Activated T-helper 2 cell treated with anti-CD3 and anti-CD28 coated beads, Interferon-gamma antibody, Interleukin-2, Interleukin-4, amounts not matched to agents 10 μg/mL and 5 μg/mL and 100 μg/mL, durations not matched to agents 14 hours and 24 hours and 36 hours (primary cell): ENCODE measurements at places on chromosomes 16 and 17. TPM values are rescaled to one million over a fixed set of nuclear protein-coding genes. Genes with fewer than 3 reads are reported as not detected.

Gene GFOD2
- total RNA-seq, result 17.0 and 18.3 TPM in 2 replicates

Gene NGFR
- 0.14 and 0.18 TPM in 2 replicates for total RNA-seq

Gene GUCY2D
- not detected in 2 replicates for total RNA-seq

Gene TRIM25
- total RNA-seq, result 76.5 and 85.9 TPM in 2 replicates

Gene SLC9A5
- 5.1 and 6.4 TPM in 2 replicates for total RNA-seq

Gene SLC4A1
- not detected in 2 replicates for total RNA-seq

Gene GDPD3
- 6.4 and 7.7 TPM in 2 replicates for total RNA-seq

Gene PDIA2
- total RNA-seq, result not detected in 2 replicates

Gene PITPNM3
- total RNA-seq, result 0.52 and 1.1 TPM in 2 replicates

Gene ACSM2B
- 2.3 and 2.6 TPM in 2 replicates for total RNA-seq

Gene HBQ1
- total RNA-seq, result 0.39 and 0.62 TPM in 2 replicates

Gene CD300H
- total RNA-seq, result not detected in 2 replicates

Gene MYH4
- not detected in 2 replicates for total RNA-seq

Gene PDILT
- total RNA-seq, result 0.07 TPM in 1 of 2 replicates, not detected in the other

Gene SPAG7
- total RNA-seq, result 66.5 and 70.4 TPM in 2 replicates

Gene DRC3
- total RNA-seq, result not detected in 2 replicates

Gene MRPL10
- 52.2 and 54.1 TPM in 2 replicates for total RNA-seq

Gene AATK
- total RNA-seq, result 0.48 and 0.89 TPM in 2 replicates

Gene GNPTG
- 21.3 and 24.1 TPM in 2 replicates for total RNA-seq

Gene CCL8
- not detected in 2 replicates for total RNA-seq

Gene CDRT15L2
- total RNA-seq, result not detected in 2 replicates

Gene UNKL
- total RNA-seq, result 36.3 and 44.6 TPM in 2 replicates

Gene MT1F
- 6.4 and 8.0 TPM in 2 replicates for total RNA-seq

Gene SLC39A11
- total RNA-seq, result 20.2 and 25.2 TPM in 2 replicates

Gene SLC35G6
- total RNA-seq, result not detected in 2 replicates

Gene SNTB2
- 29.8 and 30.4 TPM in 2 replicates for total RNA-seq

Gene SLFN13
- 41.9 and 42.6 TPM in 2 replicates for total RNA-seq

Gene NPIPA7
- 6.1 and 6.2 TPM in 2 replicates for total RNA-seq

Gene KRTAP4-9
- not detected in 2 replicates for total RNA-seq

Gene CD300C
- total RNA-seq, result 0.32 TPM in 1 of 2 replicates, not detected in the other

Gene TMEM132E
- total RNA-seq, result not detected in 2 replicates

Gene IRX3
- total RNA-seq, result 0.74 and 0.96 TPM in 2 replicates

Gene KATNIP
- total RNA-seq, result 14.2 and 17.0 TPM in 2 replicates

Gene KCNJ18
- total RNA-seq, result not detected in 2 replicates

Gene KRTAP1-1
- total RNA-seq, result not detected in 2 replicates

Gene IGFALS
- not detected in 2 replicates for total RNA-seq

Gene SHISA6
- not detected in 2 replicates for total RNA-seq

Gene SLC16A5
- total RNA-seq, result 11.6 and 11.8 TPM in 2 replicates

Gene ZPBP2
- total RNA-seq, result not detected in 2 replicates

Gene SLC22A31
- 0.71 and 1.1 TPM in 2 replicates for total RNA-seq

Gene LPO
- total RNA-seq, result not detected in 2 replicates

Gene STX8
- total RNA-seq, result 52.1 and 54.8 TPM in 2 replicates

Gene NAGLU
- 17.4 and 19.9 TPM in 2 replicates for total RNA-seq

Gene TMIGD1
- total RNA-seq, result not detected in 2 replicates

Gene TEKT3
- not detected in 2 replicates for total RNA-seq

Gene ELMO3
- total RNA-seq, result 6.8 and 7.1 TPM in 2 replicates

Gene KRT32
- total RNA-seq, result not detected in 2 replicates

Gene GRAPL
- 5.2 and 5.3 TPM in 2 replicates for total RNA-seq

Gene EPOP
- 34.9 TPM in 2 replicates for total RNA-seq

Gene PNMT
- not detected in 2 replicates for total RNA-seq

Gene CDR2L
- total RNA-seq, result 2.3 and 2.4 TPM in 2 replicates

Gene EIF3CL
- total RNA-seq, result 169 and 197 TPM in 2 replicates

Gene KRT33A
- not detected in 2 replicates for total RNA-seq

Gene KRT23
- total RNA-seq, result not detected in 2 replicates

Gene SHISA9
- total RNA-seq, result not detected in 2 replicates

Gene CLEC18B
- 0.09 and 0.30 TPM in 2 replicates for total RNA-seq
